Upper lobe of left lung (tissue), 6 donors: ENCODE measurements at places on chromosomes 2 and 18. TPM values are rescaled to one million over a fixed set of nuclear protein-coding genes. Genes with fewer than 3 reads are reported as not detected.

- no peak overlapping the region for H3K27ac ChIP-seq
- H3K27me3 ChIP-seq, result no peaks in the 10 kb centered on the region
- no peak overlapping the region for H3K4me3 ChIP-seq
- no peaks in the 10 kb centered on the region for H3K4me1 ChIP-seq
Observed at GRCh38 chr2:230903231-230904150, 21.6 kb downstream of the GPR55 start.

- no peaks in the 10 kb centered on the region for H3K4me1 ChIP-seq
- no peaks in the 10 kb centered on the region for H3K27me3 ChIP-seq
- H3K27ac ChIP-seq, result no peak overlapping the region
- H3K36me3 ChIP-seq, result no peaks in the 10 kb centered on the region
- no peak for DNase-seq
- no peak overlapping the region for H3K4me3 ChIP-seq
Observed at GRCh38 chr2:73877071-73877802, 15.6 kb upstream of the ACTG2 start.

DNA sequence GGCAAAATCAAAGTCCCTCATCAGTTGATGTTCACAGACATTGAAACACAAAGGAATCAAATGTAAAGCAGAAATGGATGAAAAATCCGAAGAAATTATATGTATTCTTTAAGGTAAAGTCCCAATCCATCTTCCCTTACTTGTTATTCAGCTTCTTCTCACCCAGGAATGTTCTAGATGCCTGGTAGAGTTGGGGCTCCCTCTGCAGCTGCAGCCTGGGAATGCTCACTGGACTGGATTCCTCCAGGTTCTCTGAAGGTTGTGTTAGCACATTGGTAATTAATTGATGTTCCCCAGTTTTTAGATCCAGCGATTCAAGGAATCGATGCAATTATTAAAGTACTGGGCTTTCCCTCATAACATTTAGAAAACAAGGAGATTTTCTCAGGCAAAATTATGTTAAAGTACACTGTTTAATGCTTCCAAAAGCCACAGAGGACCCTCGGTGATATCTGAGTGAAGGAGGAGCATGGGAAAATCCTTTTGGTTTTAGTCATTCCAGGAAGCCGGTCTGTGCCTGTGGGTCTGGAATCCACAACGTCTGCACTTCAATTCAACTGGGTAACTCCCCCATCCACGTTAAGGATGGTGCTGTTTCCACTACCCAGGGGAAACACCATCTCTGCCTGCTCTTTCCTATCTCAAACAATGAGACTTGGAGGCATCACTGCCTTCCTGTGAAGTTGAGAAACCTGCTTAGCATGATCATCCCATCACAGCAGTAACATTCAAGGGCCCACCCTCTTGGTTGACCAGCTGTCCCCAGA lies 22.0 kb downstream of the NTSR2 start:
- H3K36me3 ChIP-seq, result no peaks in the 10 kb centered on the region
- DNase-seq, result no peak

DNA sequence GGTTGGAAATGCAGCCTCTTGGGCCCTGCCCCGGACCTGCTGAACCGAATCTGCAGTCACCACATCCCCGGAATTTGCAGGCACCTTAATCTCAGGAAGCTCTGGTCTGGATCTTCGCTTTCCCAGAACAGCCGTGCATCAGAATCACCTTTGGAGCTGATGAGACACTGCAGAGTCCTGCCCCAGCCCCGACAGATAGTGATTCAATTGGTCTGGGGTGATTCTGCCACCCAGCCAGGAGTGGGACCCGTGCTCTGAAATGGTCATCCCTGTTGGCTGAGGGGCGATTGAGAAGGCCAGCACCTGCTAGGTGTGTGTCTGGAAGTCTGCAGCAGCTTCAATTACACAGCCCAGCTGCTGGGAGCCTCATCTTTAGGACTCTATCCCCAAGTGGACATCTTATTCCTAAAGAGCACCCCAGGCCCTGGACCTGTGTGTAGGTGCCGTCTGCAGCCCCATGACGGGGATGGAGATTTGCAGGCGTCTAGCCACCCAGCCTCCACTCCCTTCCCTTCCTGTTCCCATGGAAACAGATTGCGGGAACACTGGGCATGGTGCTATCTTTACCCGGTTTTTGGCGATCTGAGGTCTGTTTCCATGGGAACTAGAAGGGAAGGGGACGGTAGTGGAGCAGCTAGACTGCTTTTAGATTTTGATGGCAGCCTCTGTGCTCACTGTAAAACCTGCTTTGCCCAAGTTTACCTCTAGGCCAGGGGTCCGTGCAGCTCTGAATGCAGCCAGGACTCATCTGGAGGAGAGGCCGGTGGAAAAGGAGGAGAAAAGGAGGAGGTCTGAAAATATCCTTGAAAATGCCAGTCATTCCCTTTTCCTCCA lies 156.1 kb downstream of the LDLRAD4 start:
- no peak overlapping the region for H3K27ac ChIP-seq
- no peaks in the 10 kb centered on the region for H3K36me3 ChIP-seq
- DNase-seq, result no peak
- peaks cover 16% of the 10 kb centered on the region for H3K4me1 ChIP-seq
- no peak overlapping the region for H3K4me3 ChIP-seq

GRCh38 chr2:42124011-42124785 lies 45.0 kb upstream of the EML4 start:
- no peaks in the 10 kb centered on the region for H3K27me3 ChIP-seq
- DNase-seq, result no peak
- peak overlapping the region; percentile 50 for H3K27ac ChIP-seq
- no peaks in the 10 kb centered on the region for H3K36me3 ChIP-seq
- peaks cover 25% of the 10 kb centered on the region for H3K4me1 ChIP-seq

- no peak overlapping the region for H3K4me3 ChIP-seq
- no peak for DNase-seq
Observed at GRCh38 chr18:61669320-61669719, 223.5 kb downstream of the RNF152 start.

DNA sequence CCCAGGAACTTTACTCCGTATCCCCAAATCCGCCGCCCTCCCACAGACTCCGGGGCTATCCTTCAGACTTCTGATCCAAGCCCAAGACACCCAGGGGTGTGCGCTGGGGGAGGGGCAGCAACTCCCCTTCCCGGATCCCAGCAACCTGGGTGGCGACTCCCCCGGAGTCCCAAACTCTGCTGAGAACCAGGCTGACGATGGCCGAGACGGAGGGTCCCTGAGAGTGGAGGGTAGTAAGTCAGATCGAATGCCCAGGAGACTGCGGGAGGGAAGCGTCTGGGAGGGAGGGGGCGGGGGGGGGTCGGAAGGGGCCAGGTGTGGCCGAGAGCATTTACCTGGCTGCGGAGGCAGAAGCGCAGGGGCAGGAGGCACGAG lies 7.0 kb upstream of the TNS1 start:
- peaks cover 16% of the 10 kb centered on the region for H3K4me1 ChIP-seq
- H3K4me3 ChIP-seq, result peak overlapping the region; percentile 52
- peaks cover 20% of the 10 kb centered on the region for H3K27me3 ChIP-seq
- H3K36me3 ChIP-seq, result no peaks in the 10 kb centered on the region
- no peak overlapping the region for H3K27ac ChIP-seq
- no peak for DNase-seq

DNA sequence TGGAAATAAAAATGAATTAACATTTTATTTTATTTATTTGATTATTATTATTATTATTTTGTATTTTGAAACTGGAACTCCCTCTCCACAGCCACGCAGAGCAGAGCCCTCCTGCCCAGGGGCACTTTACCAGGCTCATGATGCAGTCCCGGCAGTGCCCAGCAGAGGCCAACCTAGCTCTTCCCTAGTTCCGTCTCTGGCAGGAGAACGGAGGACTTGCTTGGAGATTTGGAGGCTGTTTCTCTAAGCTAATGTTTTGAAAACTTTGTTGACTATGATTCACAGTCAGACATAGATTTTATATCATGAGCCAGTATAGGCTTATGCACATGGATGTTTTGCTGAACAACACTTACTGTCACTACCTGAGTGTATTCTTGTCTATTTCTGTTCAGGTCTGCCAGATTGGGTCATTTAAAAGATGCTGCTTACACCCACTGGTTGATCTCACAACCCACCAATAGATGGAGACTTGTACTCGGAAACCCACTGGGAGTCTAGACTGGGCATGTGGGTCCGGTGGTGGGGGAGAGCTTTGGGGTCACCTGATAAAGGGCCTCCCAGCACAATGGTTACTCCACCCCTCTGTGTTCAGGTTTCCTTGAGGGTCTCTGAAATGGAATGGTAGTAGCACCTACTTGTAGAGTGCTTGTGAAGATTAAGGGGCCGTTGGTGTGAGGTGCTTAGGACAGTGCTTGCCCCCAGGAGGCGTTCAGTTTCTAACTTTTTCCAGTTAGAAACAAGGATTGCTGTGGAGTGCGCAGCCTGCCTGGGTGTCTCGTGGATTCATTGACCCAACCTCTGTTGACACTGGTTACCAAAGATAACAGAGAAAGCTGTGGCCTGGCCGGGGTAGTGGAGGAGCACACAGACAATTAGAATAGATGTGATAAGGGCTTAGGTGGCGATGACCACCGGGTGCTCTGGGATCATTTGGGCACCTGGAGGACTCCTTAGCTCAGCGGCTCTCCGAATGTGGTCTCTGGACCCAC lies 177.3 kb downstream of the HAUS1 start:
- no peak overlapping the region for H3K27ac ChIP-seq
- no peak for DNase-seq
- H3K4me1 ChIP-seq, result no peaks in the 10 kb centered on the region
- no peaks in the 10 kb centered on the region for H3K36me3 ChIP-seq
- no peaks in the 10 kb centered on the region for H3K27me3 ChIP-seq

GRCh38 chr18:48740068-48740440 lies 201.2 kb downstream of the CTIF start:
- H3K36me3 ChIP-seq, result no peaks in the 10 kb centered on the region
- no peak overlapping the region for H3K27ac ChIP-seq
- H3K27me3 ChIP-seq, result no peaks in the 10 kb centered on the region
- no peak overlapping the region for H3K4me3 ChIP-seq
- no peak for DNase-seq
- H3K4me1 ChIP-seq, result peaks cover 11% of the 10 kb centered on the region

DNA sequence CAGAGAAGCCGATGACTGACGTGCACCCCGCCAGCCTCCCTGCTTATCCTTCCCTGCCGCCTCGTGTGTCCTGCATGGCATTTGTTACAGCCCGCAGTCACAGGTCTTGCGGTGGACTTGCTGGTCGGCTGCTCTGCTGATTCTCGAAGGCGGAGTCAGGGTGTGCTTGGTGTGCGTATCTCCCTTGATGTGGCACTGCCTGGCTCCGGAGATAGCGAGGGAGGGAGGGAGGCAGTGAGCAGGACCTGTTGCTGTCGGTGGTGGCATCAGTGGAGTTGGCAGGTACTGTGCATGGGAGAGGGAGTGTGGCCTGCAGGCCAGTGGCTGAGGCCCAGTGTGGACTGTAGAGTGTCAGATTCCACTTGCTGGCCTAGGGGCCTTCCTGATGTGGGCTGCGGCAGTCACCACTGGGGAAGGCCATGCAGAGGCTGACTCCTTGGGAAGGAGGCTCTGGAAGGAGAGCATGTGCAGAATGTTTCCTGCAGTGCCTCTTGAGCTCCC lies 198.9 kb downstream of the AGAP1 start:
- DNase-seq, result no peak
- no peak overlapping the region for H3K27ac ChIP-seq
- peaks cover 13% of the 10 kb centered on the region for H3K4me1 ChIP-seq
- H3K4me3 ChIP-seq, result no peak overlapping the region

- DNase-seq, result no peak
- no peaks in the 10 kb centered on the region for H3K4me1 ChIP-seq
- no peaks in the 10 kb centered on the region for H3K27me3 ChIP-seq
- no peaks in the 10 kb centered on the region for H3K36me3 ChIP-seq
- H3K4me3 ChIP-seq, result no peak overlapping the region
- no peak overlapping the region for H3K27ac ChIP-seq
Observed at GRCh38 chr18:27235218-27235870, 50.2 kb upstream of the CHST9 start.

DNA sequence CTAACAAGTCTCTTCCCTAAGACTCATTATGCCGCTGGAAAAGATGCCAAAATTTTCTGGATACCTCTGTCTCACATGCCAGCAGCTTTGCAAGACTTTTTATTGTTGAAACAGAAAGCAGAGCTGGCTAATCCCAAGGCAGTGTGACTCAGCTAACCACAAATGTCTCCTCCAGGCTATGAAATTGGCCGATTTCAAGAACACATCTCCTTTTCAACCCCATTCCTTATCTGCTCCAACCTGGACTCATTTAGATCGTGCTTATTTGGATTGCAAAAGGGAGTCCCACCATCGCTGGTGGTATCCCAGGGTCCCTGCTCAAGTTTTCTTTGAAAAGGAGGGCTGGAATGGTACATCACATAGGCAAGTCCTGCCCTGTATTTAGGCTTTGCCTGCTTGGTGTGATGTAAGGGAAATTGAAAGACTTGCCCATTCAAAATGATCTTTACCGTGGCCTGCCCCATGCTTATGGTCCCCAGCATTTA lies 26.3 kb downstream of the DHRS9 start:
- no peaks in the 10 kb centered on the region for H3K27me3 ChIP-seq
- peaks cover 5% of the 10 kb centered on the region for H3K4me1 ChIP-seq
- no peak for DNase-seq
- H3K4me3 ChIP-seq, result no peak overlapping the region
- H3K27ac ChIP-seq, result peak overlapping the region; percentile 2
- no peaks in the 10 kb centered on the region for H3K36me3 ChIP-seq

DNA sequence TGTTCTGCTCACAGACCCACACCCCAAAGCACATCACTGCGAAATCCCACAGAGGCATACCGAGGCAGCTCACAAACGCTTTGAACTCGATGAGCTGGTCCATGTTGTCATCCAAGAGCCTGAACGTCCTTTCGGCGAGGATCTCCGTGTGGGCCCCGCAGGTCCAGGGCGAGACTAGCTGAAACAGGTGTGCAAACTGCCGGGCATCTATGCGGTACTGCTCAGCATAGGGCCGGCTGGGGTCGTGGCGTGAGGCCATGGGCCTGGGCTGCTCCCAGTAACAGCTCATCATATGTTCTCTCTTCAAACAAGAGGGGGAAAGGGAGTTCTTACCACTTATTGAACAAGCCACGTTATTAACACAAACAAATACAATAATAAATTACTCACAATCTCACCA lies 20.1 kb downstream of the RPL31 start:
- no peak overlapping the region for H3K27ac ChIP-seq
- H3K4me1 ChIP-seq, result no peaks in the 10 kb centered on the region
- no peak overlapping the region for H3K4me3 ChIP-seq
- peaks cover 8% of the 10 kb centered on the region for H3K36me3 ChIP-seq
- no peaks in the 10 kb centered on the region for H3K27me3 ChIP-seq

- no peaks in the 10 kb centered on the region for H3K27me3 ChIP-seq
- DNase-seq, result no peak
- no peak overlapping the region for H3K27ac ChIP-seq
- H3K36me3 ChIP-seq, result peaks cover 5% of the 10 kb centered on the region
- H3K4me1 ChIP-seq, result no peaks in the 10 kb centered on the region
Observed at GRCh38 chr2:71532327-71532726, 79.0 kb downstream of the DYSF start.

DNA sequence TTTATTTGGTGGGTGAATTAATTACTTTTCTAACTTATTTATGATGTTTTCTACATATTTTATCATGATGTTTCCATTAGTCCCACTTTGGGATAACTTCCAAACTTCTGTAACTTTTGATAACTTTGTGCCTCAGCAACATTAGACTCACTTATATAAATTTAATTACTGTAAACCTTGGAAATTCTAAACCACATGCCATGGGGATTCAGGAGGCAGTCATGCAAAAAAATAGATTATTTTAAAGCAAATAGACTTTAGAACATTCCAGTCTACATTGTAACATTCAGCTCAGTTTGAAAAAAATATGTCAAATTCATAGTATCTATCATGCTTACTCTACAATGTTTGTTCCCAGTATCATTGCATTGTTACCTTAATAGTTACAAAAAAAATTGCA lies 728.5 kb upstream of the NRXN1 start:
- H3K4me3 ChIP-seq, result no peak overlapping the region
- no peaks in the 10 kb centered on the region for H3K4me1 ChIP-seq
- H3K27me3 ChIP-seq, result no peaks in the 10 kb centered on the region
- no peak for DNase-seq
- no peak overlapping the region for H3K27ac ChIP-seq

The FBXO41 gene
- total RNA-seq, result 3.1 TPM

The BCL11A gene
- total RNA-seq, result 6.4 TPM

The PLGLB2 gene
- not detected for total RNA-seq

The ABCB11 gene
- not detected for total RNA-seq
